Testis (tissue), 5 donors: ENCODE measurements at places on chromosomes 5 and 9.

GRCh38 chr5:61115968-61116367 is 46.3 kb downstream of the SMIM15 start:
- no peak for DNase-seq

DNA sequence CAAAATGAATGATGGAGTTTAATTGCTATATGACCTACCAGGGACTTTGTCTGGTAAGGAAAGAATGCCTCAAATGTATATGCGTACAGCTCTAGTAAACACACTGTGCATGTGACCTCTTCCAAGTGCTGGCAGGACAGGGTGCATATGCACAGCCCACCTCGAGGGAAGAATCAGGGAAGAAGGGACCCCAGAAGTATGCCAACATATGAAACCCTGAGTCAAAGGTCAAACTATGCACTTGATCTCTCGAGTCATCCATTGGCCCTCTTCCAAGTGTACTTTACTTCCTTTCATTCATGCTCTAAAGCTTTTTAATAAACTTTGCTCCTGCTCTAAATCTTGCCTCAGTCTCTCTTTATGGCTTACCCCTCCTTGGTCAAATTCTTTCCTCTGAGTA is 804.6 kb upstream of the COX7C start:
- no peak for DNase-seq

DNA sequence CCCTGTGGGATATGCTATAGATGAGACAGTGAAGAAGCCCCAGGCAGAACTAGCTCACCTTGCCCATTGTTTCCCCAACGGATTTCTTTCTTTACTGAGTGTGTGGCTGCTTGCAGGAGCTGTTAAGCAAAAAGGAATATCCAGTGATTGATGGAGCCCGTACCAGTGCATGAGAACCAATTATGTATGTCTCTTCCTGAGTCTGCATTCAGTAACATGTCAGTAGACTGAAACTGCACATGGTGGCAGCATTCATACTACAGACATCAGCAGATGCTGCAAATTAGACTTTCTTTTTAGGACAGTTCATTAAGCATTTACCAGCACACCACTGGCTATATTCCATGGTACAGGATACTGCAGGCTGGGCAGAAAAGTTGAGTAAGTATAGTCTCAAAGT is 90.3 kb upstream of the PLCXD3 start:
- DNase-seq, result no peak

DNA sequence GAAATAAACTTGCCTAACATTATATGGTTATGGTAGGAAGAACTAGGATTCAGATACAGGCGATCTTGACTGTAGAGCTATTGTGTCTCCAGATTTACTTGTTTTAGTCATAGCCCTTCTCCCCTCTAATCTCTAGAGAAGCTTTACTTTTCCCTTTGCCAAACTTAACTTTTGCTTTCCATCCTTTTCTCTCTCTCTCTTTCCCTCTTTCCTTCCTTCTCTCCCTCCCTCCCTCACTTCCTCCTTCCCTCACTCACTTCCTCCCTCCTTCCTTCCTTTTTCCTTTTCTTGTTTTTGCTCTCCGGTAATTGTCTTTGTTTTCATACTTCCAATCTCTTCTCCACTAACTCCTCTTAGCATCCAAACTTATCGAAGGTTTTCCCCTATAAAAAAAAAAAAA is 10.4 kb downstream of the UBE2D2 start:
- no peak for DNase-seq

GRCh38 chr5:83931969-83932368 is 211.3 kb upstream of the HAPLN1 start:
- DNase-seq, result no peak

DNA sequence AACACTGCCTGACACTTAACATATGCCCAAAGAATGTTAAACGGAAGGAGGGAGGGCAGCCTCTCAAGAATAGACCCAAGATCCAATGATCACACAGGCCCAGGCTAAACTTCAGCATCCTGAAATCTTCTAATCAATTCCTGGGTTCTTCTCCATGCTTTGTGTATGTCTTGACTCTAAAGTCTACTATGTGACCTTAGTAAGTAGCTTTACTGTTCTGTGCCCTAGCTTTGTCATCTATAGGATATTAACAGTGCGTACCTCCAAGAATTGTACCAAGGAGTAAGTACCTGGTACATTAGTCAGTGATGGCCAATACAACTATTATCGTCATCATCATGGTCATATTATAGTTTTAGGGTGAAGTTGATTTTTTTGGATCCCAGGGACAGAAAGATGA is 96.6 kb downstream of the SGCD start:
- DNase-seq, result no peak
